AG09319 (cell line): ENCODE measurements at places on chromosomes 12 and 14.
A peak's percentile ranks its signal among the peaks of the same experiment; 100 is the strongest.

GRCh38 chr12:124504273-124505000 lies 63.0 kb downstream of the NCOR2 start:
- DNase-seq, result no peak

DNA sequence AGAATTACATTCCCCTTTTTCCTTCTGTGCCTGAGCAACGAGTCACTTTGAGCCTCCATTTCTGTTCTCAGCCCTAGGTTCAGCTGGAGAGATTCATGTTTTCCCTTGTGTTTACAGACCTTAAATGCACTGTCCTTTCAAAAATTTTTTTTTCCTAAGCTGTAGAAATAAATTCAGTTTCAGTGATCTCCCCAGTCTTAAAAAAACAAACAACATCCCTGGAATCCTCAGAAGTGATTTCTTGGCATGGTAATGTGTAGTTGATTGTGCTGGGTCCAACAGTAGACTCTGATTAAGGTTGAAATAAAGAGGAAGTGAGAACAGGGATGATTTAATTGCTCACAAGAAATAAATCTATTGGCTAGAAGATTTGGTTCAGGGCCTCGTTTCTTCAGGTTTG lies 89.3 kb downstream of the NTN4 start:
- DNase-seq, result no peak

- no peak for DNase-seq
Measured at GRCh38 chr14:104138718-104139459, 502 bp downstream of the KIF26A start.

DNA sequence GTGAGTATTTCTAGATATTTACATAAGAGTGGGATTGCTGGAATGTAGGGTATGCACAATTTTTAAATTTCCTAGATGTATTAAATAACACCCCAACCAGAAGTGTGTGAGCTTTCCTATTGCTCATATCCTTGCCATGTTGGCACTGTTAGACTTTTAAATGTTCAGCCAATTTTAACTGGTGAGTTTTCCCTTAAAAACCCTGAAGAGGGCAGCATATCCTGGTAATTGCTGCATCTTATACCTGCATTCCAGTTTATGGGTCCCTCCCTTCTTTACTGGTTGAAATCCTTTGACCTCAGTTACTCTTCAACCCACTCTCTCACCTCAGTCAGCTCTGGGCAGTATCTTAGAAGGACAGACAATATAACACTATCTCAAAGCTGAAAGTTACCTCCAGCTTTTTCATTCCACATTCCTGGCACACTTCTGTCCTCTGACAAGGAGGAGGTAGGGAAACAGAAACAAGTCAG lies 270.6 kb downstream of the PAWR start:
- DNase-seq, result peak; percentile 89

- DNase-seq, result no peak
Measured at GRCh38 chr12:118328486-118329330, 44.0 kb downstream of the TAOK3 start.

DNA sequence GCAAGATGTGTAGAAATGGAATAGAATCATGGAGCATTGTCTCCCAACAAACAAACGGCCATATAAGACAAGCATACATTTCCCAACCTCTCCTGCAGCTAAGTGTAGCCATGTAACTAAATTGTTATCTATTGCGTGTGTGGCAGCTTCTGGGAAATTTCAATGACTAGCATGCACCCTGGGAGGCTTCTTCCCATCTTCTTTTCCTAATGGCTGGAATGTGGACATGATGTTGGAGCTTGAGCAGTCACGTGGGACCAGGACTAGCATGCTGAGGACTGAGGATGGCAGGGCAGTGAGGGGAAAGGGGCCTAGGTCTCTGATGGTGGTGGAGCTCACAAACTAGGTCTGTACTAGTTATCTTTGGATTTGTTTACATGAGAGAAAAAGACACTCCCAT lies 21.7 kb upstream of the CTDSP2 start:
- no peak for DNase-seq

DNA sequence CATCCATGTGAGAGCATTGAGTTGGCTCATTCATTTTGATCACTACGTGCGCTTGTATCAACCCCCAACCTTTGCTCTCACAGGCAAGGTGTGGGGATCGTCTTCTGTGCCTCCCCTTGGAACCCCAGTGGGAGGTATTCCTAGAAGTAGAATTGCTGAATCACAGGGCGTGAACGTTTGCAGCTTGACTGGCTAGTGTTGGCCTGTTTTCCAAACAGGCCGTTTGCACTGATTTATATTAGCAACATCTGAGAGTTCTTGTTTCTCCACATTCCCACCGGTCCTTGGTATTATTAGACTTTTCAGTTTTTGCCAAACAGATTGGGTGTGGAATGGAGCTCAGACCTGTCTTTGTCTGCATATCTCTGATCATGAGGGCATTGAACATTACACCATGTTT lies 288.6 kb upstream of the PWP1 start:
- DNase-seq, result no peak

- no peak for DNase-seq
Measured at GRCh38 chr12:13044002-13044905, at the start of gene FAM234B. TSS of gene FAM234B (plus strand) at chr12:13044381. CDS start at chr12:13044404, 23 bp downstream.

DNA sequence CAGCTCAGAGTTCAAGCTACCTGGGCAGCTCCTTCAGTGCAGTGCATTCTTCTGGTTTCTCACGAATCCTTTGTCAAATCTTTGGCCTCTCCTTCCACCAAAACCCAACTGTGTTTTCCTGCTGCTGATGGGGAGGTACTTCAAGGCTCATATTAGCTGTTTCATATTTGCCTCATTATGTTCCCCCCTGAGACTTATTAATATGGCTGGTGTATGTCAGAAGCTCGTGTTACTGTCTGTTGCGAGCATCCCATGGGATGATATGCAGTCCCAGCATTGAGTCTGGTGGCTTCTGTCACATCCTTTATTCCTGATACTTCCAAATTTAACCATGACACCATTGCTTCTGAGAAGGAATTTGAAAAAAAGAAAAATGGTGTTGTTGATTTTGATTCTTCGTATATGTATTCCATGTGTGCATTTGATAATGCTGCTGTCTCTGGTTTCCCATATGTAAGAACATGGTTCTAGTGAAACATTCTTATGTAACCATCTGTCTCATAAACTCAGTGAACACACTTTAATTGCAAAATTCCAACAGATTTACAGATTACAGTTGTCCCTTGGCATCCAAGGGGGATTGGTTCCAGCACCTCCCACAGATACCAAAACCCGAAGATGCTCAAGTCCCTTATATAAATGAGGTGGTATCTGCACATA lies 149.1 kb downstream of the KICS2 start:
- no peak for DNase-seq

- no peak for DNase-seq
Measured at GRCh38 chr12:75978677-75979076, 52.9 kb downstream of the PHLDA1 start.

DNA sequence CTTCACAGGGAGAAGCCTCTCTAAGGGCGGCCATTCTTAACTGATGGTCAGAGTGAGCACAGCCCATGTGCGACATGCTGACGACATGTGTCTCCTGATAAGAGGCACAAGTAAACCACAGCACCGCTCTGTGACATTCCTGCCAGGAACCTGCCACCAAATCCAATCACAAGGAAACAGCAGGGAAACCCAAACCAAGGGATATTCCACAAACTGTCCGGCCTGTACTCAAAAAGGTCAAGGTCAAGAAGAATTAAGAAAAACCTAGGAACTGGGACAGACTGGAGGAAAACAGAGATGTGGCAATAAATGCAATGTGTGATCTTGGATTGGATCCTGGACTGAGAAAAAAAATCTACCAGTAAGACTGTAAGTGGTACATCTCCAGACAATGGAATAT lies 91.9 kb downstream of the SYNE3 start:
- peak; percentile 46 for DNase-seq

GRCh38 chr14:75995372-75996041 lies 9.9 kb downstream of the IFT43 start:
- peak; percentile 62 for DNase-seq

GRCh38 chr14:98725191-98725590 lies 546.8 kb downstream of the BCL11B start:
- DNase-seq, result no peak

GRCh38 chr14:90837355-90837754 lies 21.1 kb upstream of the TTC7B start:
- no peak for DNase-seq

DNA sequence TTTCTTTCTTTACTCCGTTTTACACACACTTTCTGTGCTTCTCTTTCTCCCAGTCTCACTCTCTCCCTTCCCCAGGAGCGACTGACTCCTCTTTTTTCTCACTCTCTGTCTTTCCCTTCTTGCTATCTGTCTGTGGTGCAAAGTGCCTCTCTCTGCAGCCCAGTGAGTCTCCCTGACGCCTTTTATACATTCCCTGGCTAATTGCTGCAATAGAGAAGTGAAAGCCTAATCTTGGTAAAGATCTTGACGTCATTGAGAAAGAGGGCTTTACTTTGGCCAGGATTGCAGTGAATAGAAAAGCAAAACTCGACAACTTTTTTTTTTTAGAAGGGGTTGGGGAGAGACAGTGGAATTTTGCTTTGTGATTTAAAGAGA lies 706 bp upstream of the DIO2 start:
- no peak for DNase-seq

GRCh38 chr12:70393787-70394499 lies 27.9 kb downstream of the KCNMB4 start:
- no peak for DNase-seq

DNA sequence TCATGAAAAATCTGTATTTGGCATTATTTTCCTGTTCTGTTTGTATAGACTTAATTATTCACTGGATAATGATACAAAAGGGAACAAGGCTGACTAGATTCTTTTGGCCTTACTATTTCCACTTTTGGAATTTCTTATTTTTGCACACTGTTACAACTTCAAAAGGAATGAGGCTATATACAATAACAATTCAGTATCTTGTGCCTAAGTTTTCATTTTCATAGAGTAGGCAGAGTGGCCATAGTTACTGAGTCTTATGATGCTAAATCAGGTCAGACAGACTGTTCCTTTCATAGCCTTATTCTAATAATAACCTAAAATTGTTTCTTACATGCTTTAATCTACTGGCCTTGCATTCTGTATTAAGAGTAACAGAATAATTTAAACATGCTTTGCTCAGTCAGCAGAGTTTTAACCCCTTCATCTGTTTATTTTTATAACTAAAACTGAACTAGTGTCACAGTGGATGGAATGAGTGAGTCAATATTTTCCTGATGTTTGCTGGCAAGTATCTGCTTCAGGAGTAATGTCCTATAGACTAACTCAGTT lies 10.5 kb downstream of the TTC8 start:
- no peak for DNase-seq

DNA sequence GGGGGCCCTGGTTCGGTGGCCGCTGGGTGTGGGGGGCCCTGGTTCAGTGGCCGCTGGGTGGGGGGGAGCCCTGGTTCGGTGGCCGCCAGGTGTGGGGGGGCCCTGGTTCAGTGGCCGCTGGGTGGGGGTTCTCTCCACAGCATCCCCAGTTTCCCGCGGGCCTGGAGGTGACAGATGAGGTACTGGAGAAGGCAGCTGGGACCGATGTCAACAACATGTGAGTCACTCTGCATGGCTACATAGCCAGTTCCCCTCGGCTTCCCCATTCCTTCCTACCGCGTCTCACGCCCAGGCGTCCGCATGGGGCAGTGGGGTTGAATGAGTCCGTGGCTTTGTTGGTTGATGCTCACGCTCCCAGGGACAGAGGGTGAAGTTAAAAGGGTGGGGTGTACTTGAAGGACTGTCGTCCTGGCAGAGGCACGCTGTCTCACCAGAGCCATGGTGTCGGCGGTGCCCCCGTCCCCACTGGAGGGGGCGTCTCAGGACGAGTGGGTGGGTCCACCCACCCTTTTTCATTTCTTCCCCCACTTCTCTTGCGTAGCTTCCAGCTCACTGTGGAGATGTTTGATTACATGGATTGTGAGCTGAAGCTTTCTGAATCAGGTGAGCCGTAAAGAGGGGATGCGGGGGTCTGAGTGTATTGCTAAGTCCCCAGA lies 15.6 kb downstream of the HIP1R start:
- DNase-seq, result no peak

DNA sequence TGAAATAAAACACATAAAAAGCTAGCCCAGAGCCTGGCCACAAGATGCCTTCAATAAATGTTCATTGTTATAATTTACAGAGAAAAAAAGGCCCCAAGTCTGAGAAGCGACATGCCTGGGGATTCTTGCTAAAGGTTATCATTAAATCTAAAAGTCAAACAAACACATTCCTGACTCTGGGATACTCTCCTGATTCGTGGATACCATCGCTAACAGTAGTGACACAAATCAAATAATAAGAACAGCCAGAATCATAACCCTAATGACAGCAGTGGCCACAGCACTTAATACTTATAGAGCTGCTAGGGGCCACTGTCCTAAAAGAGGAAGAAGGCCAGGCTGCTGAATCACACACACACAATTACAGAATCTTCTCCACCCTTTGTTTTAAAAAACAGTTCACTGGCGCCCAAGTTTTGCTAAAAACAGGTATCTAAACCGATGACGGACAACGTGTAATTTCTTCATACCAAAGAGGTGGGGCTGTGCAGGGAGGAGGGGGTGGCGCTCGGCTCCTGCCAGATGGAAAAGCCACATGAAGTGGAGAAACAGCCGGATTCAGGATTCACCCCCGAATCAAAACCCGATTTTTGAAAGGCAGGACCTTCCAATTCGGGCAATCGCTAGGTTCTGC lies 1.2 kb downstream of the CLIP1 start:
- peak; percentile 14 for DNase-seq

- no peak for DNase-seq
Measured at GRCh38 chr12:91854725-91855124, 290.9 kb downstream of the BTG1 start.

DNA sequence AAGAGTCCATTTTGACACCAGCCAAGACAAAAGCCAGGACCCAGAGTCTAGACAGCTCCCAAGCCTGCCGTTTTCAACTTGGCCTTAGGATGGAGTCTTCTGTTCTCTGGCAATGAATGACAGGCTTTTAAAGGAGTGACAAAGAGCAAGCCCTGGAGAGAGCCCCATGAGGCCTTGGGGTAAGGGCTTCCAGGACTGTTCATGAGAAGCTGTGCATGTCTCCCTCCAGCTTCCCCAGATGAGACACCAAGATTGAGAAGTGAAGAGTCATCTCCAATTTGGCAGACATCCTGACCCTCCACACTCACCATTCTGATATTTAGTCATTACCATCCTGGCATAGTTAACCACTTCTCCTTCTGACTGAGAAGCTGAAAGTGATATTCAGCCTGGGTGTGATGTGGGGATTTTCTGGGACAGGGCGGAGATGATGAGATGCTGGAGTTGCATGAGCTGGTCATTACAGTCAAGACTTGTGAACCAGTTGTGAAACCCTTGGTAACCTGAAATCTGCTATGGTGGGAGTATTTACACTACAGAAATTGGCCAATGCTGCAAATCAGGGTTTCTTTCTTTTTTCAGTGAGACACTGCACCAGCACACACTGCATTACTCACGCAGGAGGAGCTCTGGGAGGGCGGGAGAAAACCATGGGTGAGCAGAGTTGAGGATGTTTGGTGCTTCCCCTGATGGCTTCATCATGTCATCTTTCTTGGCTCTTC lies 77.8 kb downstream of the VCPKMT start:
- DNase-seq, result peak; percentile 80
